Activated T-helper 2 cell treated with anti-CD3 and anti-CD28 coated beads, Interferon-gamma antibody, Interleukin-2, Interleukin-4, amounts not matched to agents 10 μg/mL and 5 μg/mL and 100 μg/mL, durations not matched to agents 14 hours and 24 hours and 36 hours (primary cell): ENCODE measurements at places on chromosomes 5 and 9. TPM values are rescaled to one million over a fixed set of nuclear protein-coding genes. Genes with fewer than 3 reads are reported as not detected.

DNA sequence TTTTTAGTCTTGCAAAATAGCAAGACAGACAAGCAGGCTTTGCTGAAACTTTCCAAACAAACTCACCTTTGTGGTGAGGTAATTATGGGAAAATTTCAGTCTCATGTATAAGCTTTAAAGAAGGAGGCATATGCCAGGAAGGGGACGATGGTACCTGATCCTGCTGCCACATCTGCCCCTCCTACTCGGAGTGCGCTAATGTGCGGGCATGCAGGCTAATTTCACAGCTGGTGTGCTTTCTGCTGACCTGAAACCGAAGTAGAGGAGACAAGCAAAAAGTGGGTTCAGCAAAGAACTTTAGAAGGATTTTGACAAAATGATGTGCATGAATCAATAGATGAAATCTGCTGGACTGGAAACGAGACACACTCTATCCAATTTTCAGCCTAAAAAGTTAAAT is 117.1 kb upstream of the IRX4 start:
- DNase-seq: no peak

Gene SPAG8
- total RNA-seq: 0.82 and 1.5 TPM in 2 replicates

GRCh38 chr5:74404574-74405508 is 235.7 kb downstream of the ENC1 start:
- no peak for DNase-seq

Gene LHX6
- total RNA-seq: not detected in 2 replicates

Gene IFNA2
- total RNA-seq: not detected in 2 replicates

- DNase-seq: no peak
Measured at GRCh38 chr5:56088967-56089829, 94.4 kb upstream of the IL6ST start.

DNA sequence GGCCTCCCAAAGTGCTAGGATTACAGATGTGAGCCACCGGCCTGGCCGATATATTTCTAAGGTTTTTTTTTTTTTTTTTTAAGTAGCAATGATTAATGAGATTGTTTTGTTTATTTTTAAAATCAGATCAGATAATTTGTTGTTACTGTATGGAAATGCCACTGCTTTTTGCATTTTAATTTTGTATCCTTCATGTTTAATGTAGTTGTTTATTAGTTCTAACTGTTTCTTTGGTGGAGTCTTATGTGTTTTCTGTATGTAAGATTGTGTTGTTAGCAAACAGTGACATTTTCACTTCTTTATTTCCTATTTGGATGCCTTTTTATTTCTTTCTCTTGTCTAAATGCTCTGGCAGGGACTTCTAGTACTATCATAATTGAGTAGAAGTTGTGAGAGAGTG is 87.3 kb downstream of the DMXL1 start:
- DNase-seq: no peak

- no peak for DNase-seq
Measured at GRCh38 chr5:8752595-8752994, 793.3 kb downstream of the SEMA5A start.

GRCh38 chr9:123238365-123238764 is 30.0 kb downstream of the STRBP start:
- DNase-seq: no peak

DNA sequence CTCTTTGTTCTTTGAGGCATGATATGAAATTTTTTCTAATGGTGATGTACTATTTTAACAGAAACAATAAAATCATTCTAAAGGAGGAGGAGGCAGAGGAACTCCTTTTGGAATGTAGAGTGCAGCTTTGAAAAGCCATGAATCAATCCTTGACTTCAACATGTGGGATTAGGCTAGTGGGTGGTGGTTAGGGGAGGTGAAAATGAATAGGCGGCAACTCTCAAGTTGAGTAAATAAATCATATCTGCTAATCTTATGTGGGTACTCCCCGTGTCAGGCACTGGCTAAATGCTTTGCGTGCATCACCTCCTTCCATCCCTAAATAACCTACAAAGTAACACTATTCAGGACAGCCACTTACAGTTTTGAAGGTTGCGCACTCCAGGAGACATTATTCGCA is 35.1 kb downstream of the FAM81B start:
- DNase-seq: no peak

Gene LRRC70
- 0.46 and 1.1 TPM in 2 replicates for total RNA-seq

DNA sequence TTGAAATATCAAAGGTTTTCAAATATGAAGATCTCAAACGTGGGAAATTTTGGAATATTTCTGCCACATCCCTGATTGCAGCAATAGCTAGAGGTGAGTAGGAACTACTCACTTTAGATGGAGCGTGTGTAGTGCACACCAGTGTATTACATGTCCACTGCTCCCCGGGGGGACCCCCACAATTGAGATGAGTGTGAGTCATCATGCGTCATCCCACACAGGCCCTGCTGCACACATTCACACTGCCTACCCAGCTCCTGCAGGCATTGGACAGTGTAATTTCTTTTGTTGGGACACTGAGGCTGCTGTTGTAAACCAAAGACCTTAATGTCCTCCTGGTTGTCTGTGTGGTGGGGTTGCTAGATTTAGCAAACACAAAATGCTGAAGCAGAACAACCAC is 280.0 kb downstream of the GAS1 start:
- no peak for DNase-seq

DNA sequence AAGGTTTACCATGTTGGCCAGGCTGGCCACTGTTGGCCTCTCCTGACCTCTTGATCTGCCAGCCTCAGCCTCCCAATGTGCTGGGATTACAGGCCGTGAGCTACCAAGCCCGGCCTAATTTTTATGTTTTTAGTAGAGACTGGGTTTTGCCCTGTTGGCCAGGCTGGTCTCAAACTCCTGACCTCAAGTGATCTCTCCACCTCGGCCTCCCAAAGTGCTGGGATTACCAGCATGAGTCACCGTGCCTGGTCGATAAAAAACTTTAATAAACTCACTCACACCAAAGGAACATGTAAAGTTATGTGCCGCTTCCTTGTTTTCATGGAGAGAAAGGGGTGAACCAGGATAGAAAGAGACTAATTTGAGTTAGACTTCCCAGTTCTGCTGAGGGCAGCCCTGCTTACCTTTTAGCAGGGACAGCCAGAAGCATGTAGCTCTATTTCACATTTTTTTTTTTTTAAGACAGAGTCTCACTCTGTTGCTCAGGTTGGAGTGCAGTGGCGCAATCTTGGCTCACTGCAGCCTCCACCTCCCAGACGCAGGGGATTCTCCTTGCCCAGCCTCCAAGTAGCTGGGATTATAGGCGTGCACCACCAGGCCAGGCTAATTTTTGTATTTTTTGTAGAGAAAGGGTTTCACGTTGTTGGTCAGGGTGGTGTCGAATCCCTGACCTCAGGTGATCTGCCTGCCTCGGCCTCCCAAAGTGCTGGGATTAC is 11.4 kb upstream of the HAUS6 start:
- DNase-seq: no peak

Gene PAEP
- total RNA-seq: not detected in 2 replicates

DNA sequence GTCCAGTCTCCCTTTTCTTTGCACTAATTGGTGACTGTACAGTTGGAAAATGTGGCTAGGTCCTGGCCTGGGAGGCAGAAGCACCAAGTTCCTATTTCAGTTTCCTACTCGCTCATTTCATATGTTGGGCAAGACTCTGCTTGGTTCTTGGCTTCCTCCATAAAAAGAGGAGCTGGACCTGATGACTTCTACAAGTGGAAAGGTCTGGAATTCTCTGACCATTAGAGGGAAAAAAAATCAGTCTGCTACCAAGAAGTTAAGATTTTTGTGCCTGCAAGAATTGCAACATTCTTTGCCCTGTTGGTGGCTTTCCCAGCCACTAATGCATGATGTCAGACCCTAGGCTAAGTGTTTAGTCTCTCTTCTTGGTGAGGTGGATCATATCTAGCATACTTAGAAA is 91.5 kb downstream of the WDR41 start:
- no peak for DNase-seq

Gene IL4
- 21.6 and 25.8 TPM in 2 replicates for total RNA-seq

Gene MARCHF3
- 1.9 and 2.1 TPM in 2 replicates for total RNA-seq

Gene OMD
- not detected in 2 replicates for total RNA-seq

GRCh38 chr9:13810510-13810909 is 503.4 kb downstream of the NFIB start:
- no peak for DNase-seq

Gene TAS2R1
- not detected in 2 replicates for total RNA-seq

Gene ZDHHC12
- 51.7 and 53.2 TPM in 2 replicates for total RNA-seq

Gene OSMR
- 0.07 TPM in 1 of 2 replicates, not detected in the other for total RNA-seq

DNA sequence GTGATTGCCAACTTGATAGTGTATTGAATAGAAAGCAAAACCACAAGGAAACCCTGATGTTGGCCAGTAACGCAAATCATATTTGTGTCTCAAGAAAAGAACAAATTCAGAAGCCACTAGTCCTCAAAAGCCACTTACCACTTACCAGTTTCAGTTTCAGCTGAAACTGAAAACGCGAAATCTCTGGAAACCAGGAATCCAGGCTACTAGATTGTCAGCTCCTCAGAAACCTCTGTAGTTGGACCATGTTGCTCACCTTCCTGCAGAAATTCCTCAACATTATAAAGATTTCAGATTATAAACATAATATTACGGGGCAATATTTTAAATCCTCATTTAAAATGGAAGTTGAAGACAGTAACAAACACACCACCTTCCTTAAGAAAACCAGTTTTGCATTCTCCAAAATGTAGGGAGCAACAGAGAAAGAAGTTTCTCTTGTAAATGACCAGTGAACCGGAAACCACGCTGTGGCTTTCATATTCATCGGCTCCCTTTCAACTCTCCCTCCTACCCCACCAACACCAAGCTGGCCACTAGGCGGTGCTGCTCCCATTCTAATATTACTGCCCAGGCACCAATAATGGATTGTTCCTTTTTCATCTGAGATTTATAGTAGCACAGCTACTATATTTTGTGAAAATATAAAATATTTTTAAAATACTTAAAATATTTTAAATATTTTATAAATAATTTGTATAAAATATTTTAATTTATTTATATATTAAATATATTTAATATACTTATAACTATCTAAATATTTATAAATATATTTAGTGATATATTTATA is 8.7 kb upstream of the TMED7 start:
- peak; percentile 75 for DNase-seq

- no peak for DNase-seq
Measured at GRCh38 chr5:161857358-161857757, 9.4 kb downstream of the GABRA1 start.

GRCh38 chr5:68264024-68264956 is 48.7 kb downstream of the PIK3R1 start:
- DNase-seq: no peak

GRCh38 chr9:70529833-70530232 is 115.4 kb upstream of the KLF9 start:
- DNase-seq: no peak

DNA sequence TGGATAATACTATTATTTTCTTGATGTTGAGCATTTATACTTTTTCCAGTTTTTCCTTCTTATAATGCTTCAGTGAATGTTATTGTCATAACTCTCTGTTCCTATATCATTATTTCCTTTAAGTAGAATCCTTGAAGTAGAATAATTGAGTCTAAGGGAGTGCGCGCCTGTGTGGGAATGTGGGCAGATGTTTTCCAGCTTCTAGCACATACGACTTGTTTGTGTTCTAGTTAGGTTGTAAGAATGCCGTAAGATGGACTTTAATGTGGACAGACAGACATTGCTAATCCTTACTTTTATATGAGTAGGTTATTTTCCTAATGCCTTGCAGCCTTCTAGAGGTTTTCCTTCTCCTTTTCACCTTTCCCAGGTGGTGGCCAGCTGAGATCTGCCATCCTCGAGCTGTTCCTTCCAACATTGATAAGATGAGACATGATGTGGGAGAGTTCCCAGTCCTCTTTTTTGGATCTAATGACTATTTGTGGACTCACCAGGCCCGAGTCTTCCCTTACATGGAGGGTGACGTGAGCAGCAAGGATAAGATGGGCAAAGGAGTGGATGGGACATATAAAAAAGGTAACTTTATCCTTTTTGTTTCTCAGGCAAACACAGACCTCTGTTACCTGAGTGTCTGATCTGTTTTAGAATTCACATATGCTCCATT is 34.2 kb downstream of the RAB24 start:
- DNase-seq: no peak

- no peak for DNase-seq
Measured at GRCh38 chr5:130963798-130964197, 201.3 kb downstream of the HINT1 start.

DNA sequence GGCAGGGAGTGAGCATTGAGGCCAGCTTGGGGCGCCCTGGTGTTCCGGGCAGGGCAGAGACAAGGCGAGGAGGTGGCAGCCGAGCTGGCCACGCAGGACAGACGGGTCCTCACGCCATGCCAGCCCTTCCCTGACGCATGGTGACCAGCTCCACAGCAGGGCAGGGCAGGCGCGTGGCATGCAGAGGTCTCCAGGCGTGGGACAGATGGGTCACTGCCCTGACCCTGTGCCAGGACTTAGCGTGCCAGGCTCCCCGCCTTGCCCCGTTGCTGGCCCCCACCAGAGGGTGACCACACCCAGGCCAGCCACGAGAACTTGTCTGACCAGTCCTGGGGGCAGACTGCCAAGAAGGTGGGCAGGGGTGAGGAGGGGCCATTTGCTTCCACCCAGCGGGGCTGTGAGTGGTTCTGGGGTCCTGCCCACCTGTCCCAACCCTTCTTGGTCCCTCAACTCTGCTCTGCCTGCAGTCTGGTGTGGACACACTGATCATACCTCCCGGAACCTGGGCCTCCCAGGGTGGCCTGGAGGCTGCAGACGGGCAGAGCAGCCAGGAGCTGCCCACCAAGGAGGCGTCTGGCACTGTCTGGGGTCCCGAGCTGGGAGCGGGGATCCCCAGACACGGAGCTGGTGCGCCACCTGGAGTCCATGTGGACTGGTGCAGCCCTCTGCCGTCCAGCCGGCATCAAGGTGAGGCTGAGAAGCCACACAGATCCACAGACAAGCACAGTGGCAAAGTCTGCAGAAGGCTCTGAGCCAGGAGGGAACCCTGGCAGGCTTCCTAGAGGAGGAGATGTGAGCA is at the start of gene RNF224:
TSS of gene RNF224 (plus strand) at position 449 of the 799 bp plus-strand sequence. CDS start 834 bp downstream, outside the sequence.
- peak; percentile 75 for DNase-seq

- no peak for DNase-seq
Measured at GRCh38 chr5:98275980-98276379, 497.5 kb upstream of the RGMB start.

DNA sequence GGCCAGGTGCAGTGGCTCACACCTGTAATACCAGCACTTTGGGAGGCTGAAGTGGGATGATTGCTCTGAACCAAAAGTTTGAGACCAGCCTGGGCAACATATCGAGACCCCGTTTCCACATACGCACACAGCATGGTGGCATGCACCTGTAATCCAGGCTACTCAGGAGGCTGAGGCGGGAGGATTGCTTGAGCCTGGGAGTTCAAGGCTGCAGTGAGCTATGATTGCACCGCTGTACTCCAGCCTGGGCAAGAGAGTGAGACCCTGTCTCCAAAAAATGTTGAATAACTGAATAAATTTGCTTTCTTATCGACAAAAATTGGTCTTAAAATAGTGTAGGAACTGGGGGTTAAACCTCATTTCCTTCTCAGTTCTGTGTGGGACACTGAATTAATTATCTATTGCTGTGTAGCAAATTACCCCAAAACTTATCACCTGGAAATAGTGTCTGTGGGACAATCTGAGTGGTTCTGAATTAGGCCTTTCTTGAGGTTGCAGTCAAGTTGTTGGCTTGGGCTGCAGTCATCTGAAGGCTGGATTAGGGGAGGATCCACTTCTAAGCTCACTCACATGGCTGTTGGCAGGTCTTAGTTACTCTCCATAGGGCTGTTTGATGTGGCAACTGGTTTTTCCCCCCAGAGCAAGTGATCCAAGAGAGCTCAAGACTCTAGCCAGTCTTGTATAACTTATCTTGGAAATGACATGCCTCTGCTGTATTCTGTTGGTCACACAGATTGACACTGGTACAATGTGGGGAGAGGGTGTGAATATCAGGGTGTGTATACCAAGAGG is 2.0 kb downstream of the SNX30 start:
- no peak for DNase-seq
